NCI-H1105 (cell line): ENCODE measurements at places on chromosomes 6 and 20.

GRCh38 chr20:33240923-33241322, 5.1 kb downstream of the BPIFA1 start:
- DNase-seq = no peak

DNA sequence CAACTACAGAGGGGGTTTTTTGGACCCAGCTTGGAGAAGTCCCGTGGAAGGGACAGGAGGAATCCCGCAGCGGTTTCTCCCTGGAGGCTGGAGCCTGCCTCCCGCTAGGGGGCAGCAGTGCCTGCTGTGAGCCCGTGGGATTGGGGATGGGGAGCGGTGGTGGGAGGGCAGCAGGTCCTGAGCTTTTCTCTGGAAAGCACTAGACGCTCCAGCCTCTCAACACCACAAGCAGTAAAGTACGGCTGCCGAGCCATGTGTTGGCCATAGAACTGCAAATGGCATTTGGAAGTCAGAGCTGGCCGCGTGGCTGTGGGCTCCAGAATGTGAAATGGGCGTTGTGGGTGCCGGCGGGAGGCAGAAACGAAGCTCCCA, 47.8 kb downstream of the GMPR start:
- no peak for DNase-seq

DNA sequence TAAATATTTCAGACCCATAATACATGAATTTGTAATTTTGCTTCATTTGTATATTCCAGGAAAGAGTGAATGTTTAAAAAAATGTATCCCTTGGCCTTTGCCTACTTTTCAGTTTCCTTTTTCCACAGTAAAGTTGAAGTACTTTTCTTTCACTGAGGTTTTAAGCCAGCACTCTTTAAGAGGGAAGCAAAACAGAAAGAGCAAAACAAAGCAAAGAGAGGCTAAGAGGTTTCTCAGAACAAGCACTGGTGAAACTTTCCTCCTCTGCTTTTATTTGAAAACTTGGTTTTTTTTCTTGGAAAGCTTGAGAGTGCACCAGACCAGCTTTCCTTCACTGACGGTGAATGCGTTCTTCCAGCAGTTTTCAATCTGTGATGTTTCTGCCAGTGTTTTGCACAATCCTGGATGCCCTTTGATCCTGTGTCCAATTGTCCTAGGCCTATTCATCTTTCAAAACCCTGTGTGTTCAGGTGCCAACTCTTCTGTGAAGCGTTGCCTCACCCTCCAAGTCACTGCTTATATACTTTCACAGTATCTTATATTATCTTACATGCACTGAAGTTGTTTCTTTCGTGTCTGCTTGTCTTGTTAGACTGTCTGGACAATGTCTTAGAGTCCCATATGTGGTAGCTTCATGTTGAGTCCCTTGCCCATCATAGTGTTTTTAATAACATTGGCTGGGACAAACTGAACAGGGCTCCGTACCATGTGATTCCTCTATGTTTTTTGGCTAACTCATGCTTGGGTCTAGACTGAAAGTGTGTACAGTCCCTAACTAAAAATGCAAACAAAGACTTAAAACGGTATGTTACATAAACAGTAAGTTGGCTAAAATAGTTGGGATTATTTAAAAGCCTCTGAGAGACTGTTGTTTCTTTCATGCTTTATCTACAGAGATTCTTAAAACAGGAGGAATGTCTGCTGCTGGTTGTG, 1.9 kb downstream of the RNF217 start:
- DNase-seq = no peak

DNA sequence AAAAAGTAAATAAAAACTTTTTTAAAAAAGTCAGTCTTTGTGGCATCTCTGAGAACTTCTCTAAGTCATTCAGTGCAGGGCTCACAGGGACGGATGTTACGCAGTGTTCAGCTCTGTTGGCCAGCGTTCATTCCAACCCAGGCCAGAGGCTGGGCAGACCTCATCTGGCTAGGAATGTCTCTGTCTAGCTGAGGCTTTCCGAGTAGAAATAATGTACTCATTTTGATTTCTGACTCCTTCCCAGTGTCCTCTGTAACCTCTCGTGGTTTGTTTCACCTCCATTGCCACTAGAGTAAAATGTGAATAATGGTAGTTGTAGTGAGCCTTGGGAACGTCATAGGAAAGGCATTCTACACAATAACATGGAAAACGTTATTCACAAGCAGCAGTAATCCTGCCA, 135.1 kb downstream of the TMEM242 start:
- no peak for DNase-seq

DNA sequence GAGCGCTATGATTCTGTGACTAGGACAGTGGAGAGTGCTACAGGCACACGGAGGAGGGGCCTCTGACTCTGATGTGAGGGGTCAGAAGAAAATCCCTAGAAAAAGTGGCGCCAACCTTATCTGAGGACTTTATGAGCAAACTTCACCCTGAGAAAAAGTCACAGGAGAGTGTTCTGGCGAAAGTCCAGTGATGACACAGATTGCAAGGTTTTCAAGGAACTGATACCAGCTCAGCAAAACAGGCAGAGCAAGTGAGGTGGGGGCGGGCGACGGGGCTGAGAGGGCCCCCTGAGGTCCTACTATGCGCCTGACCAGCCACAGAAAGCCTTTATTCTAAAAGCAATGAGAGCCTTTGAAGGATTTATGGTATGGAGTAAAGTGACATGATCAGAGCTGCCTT, 73.3 kb downstream of the SLC22A23 start:
- DNase-seq = no peak
